ENCODE measurements at places on chromosomes 16 and 17. TPM values are rescaled to one million over a fixed set of nuclear protein-coding genes. Genes with fewer than 3 reads are reported as not detected.

- peak; percentile 60 for DNase-seq
These were observed 35.6 kb downstream of the RPA1 start for GRCh38 chr17:1865252-1866037.

Gene WNT9B
- not detected for total RNA-seq

GRCh38 chr17:38476549-38476948, 48.3 kb downstream of the ARHGAP23 start:
- DNase-seq: no peak

DNA sequence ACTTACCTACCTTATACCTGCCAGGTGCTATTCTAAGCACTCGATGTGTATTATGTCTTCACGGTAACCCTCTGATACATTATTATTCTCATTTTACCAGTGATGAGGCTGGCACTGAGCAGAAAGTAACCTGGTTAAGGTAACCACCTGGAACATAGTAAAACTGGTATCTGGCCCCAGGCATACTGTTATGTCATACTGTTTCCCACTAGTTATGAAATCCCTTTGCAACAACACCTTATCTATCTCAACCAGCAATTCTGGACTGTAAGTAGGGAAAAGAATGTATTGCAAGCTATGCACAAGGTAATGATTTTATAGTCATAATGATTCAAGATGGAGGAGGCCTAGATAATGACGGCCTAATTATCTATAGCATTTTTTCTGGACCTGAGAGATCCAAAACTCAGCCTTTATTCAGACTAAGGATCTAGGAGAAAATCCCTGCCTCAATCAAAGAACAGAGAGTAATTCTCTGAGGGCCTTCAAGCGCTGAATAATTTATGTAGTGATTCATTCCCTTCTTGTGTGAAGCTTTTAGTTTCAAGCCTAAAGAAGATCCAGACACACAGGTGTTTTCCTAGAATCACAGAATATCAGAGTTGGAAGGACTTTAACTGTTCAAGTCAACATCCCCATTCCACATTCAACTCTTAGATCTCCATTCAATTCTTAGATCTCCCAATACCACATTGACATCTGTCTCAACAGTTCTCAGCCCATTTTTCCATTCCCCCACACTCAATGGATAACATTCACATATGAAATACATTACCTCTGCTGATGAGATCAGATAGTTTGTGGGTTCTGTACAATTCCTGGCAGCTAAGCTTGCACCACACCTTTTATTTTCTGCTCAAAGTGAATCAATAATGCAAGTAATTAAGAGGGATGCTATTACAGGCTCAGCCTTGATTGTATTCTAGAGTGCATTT, 14.9 kb upstream of the MMD start:
- no peak for DNase-seq

DNA sequence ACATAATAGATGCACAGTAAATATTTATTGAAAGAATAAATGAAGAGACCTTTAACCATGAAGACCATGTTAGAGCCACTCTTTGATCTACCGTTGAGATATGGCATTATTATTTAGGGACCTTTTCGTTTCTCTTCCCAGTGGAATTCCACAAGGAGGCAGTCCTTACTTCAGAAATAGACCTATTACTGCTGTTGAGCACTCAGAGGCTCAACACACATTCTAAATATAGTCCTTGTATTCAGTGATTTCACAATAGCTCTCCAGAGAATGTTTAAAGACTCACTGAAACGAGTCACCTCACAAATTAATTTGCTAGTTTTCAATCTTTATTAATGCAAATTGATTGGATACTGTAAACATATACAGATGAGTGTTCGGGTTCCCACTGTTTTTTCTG, 603.8 kb downstream of the CDH8 start:
- no peak for DNase-seq

Gene FOXF1
- 0.14 TPM for total RNA-seq

Gene ZP2
- total RNA-seq: 0.23 TPM

DNA sequence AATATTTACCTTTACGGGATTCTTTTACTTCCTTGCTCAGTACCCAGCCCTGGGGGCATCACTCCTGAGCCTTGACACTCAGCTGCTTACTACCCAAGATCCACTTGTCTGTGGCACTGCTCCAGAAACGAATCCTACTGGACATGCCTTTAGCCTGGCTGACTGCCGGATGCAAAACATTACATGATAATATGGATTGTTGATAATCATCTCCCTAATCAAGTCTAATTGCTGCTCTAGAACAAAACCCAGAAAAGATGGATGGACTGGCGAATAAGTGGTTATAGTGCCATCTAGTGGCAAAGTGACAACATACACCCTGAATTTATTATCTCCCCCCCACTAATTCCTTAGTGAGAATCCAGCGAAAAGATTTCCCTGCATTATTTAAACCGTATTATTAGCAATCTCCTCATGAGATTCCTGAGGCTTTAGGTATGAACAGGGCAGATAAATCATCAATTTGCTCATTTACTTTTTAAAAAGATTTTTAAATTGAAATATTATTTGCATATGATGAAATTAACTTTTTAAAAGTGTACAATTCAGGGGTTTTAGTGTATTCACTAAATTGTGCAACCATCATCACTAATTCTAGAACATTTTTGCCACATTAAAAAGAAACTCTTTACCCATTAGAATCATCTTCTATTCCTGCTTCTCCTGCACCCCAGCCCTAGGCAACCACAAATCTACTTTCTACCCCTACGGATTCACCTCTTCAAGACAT, 61.6 kb downstream of the RGS9 start:
- DNase-seq: peak; percentile 81

DNA sequence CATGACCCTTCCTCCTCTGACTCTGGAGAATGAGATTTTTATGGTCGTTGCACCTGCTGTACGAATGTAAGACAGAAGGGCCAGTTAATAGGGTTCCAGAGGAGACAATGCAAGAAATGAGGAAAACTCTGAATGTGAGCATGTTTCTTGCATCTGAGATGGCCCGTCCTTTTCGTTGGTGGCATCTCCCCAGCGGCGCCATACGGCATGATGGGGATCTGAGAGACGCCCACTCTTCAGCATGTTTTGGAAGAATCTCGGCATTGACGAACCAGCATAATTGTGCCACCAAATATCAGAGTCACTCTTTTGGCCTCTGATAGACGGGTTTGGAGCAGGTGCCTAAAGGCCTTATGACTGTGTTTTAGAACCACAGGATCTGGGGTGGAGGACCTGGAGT, 126.5 kb upstream of the RCVRN start:
- no peak for DNase-seq

Gene CCDC57
- total RNA-seq: 9.4 TPM

DNA sequence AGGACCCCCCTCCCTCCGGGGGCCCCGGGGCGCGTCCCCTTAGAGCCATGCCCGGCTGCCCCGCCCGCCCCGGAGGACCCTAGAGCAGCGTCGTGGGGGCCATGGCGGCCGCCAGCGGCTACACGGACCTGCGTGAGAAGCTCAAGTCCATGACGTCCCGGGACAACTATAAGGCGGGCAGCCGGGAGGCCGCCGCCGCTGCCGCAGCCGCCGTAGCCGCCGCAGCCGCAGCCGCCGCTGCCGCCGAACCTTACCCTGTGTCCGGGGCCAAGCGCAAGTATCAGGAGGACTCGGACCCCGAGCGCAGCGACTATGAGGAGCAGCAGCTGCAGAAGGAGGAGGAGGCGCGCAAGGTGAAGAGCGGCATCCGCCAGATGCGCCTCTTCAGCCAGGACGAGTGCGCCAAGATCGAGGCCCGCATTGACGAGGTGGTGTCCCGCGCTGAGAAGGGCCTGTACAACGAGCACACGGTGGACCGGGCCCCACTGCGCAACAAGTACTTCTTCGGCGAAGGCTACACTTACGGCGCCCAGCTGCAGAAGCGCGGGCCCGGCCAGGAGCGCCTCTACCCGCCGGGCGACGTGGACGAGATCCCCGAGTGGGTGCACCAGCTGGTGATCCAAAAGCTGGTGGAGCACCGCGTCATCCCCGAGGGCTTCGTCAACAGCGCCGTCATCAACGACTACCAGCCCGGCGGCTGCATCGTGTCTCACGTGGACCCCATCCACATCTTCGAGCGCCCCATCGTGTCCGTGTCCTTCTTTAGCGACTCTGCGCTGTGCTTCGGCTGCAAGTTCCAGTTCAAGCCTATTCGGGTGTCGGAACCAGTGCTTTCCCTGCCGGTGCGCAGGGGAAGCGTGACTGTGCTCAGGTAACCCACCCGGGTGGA, 759 bp downstream of the ALKBH5 start:
- DNase-seq: peak; percentile 53

- no peak for DNase-seq
These were observed 5.2 kb upstream of the PIPOX start for GRCh38 chr17:29037739-29038084.

DNA sequence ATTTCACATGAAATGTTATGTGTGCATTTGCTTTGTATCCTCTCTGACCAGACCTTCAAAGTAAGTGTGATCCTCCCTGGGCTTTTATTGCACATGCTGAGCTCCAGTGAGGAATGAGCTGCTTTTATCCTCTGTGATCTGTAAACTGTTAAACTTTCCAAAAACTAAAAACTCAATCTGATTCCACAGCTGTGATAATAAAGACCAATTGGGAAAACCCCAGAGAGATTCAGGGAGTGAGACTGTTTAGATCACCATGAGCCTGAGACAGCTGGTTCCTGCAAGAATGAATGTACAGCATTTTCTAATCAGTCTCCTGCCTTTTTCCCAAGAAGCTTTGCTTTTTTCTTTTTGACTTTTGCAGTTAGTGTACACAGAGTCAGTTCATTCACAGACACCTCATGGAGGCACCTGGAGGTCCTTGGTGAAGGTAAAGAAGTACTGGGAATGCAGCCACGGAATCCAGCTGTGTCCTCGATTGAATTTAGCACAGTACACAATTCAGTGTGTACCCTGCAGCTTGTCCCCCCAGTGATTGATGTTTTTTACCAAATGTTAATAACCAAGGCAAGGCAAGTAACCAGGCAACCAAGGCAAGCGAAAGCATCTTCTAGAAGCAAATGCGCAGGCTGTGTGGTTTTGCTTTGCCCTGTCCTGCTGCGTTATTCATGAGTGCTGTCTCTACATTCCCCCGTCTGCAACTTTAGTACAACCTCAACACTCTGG, 182.6 kb downstream of the LGALS9B start:
- DNase-seq: no peak

DNA sequence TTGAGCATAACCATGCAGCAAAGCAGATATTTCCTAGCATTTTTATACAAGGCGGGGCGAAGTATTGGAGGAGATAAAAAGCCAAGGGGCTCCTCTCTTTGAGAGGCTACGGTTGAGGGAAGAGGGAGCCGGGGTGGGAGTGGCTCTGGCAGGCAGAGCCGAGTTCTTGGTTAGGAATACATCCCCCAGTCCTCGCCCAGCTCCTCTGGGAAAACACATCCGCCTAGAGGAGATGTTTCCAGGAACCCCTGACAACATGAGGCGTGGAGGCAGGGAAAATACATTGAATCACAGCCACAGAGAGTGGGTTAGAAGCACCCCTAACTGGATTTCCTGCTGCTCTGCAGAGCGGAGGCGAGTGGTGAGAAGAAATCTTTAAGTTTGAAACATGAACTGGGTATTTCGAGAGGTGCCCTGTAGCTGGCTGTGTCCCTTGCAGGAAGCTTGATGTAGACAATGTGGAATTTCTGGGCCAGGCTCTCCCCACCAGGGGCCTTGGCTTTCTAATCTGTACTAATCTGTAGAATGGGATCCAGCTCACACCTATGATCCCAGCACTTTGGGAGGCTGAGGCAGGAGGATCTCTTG, 27.3 kb downstream of the TTYH2 start:
- DNase-seq: no peak

Gene OR1A1
- total RNA-seq: not detected

Gene C17orf78
- not detected for total RNA-seq

DNA sequence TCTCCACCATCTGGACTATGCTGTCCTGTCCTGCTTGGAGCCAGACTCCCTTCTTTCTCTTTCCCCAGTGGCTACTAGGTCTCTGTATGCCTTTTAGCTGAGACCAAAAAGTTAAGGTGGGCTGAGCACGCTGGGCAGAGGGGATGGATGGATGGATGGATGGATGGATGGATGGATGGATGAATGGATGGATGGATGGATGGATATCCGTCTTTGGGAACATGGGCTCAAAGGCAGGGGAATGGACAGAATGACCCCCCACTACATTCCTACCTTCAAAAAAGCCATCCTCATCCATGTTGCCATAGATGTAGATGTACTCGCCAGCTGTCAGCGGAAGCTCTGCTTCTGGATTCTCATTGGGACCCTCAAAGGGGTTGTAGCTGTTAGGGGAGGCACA, 12.8 kb downstream of the TSPOAP1 start:
- DNase-seq: no peak

- DNase-seq: no peak
These were observed 240.3 kb upstream of the IRX3 start for GRCh38 chr16:54526916-54527315.

Gene SYNGR2
- total RNA-seq: 48.0 TPM

DNA sequence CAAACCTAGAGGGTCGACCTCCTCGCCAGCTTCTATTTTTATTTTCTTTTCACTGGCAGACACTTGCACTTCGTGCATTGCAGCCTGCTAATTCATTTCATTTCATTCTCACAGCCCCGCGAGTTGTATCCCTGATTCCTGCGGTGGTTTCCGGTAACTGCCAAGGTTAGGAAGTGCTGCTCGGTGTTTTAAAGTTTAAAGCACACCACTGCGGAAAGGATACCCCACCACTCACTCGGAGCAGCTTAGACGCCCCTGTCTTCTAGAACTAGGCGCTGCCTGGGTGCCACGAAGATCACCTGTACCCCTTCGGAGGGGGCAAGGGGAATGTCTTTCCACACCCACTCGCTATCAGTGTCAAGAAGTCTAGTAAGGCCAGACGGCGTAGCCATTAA, 509 bp downstream of the CNEP1R1 start:
- peak; percentile 28 for DNase-seq

- DNase-seq: peak; percentile 67
These were observed 9.7 kb upstream of the ARL5C start for GRCh38 chr17:39175695-39176093.

GRCh38 chr17:1707107-1707506, 3.1 kb downstream of the TLCD2 start:
- DNase-seq: no peak

Gene CCDC40
- total RNA-seq: 1.4 TPM

DNA sequence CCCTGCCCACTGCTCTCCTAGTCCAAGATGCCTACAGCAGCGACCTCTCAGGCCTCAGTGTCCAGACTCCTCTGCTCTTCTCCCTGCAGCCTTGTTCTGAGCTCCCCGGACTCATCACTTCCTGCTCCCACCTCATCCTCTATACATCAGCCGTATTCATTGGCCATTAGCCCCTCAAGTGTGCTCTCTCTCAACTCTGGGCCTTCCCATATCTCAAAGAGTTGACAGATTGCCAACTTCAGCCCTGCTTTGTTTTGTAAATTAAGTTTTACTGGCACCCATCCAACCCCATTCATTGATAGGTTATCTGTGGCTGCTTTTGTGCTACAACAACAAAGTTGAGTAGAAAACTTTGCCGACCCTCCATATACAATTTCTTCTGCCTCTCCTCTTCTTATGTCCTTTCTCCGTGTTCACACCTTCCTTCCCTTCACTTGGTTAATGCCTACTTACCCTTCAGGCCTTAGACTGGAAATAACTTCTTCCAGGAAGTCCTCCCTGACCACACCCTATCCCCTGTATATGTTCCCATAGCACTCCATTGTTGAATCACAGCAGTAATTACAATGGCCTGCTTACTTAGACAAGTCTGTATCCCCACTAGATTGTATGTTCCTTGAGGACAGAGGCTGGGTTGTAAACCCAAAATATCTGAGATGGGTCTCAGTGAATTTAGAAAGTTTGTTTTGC, 63.4 kb upstream of the TANC2 start:
- peak; percentile 41 for DNase-seq

Gene PRRT2
- total RNA-seq: not detected

Gene CXCL16
- 1.5 TPM for total RNA-seq

Gene KRTAP4-3
- not detected for total RNA-seq

- no peak for DNase-seq
These were observed 2.8 kb upstream of the TNFRSF13B start for GRCh38 chr17:16974569-16975276.

Data from dermis blood vessel endothelial cell (primary cell).